Kidney epithelial cell (primary cell): ENCODE measurements at places on chromosomes 7 and 10. TPM values are rescaled to one million over a fixed set of nuclear protein-coding genes. Genes with fewer than 3 reads are reported as not detected.

- DNase-seq = no peak
Observed at GRCh38 chr10:17065273-17065672, 64.3 kb downstream of the CUBN start.

- DNase-seq = no peak
Observed at GRCh38 chr7:26633557-26633956, 230.8 kb downstream of the SKAP2 start.

DNA sequence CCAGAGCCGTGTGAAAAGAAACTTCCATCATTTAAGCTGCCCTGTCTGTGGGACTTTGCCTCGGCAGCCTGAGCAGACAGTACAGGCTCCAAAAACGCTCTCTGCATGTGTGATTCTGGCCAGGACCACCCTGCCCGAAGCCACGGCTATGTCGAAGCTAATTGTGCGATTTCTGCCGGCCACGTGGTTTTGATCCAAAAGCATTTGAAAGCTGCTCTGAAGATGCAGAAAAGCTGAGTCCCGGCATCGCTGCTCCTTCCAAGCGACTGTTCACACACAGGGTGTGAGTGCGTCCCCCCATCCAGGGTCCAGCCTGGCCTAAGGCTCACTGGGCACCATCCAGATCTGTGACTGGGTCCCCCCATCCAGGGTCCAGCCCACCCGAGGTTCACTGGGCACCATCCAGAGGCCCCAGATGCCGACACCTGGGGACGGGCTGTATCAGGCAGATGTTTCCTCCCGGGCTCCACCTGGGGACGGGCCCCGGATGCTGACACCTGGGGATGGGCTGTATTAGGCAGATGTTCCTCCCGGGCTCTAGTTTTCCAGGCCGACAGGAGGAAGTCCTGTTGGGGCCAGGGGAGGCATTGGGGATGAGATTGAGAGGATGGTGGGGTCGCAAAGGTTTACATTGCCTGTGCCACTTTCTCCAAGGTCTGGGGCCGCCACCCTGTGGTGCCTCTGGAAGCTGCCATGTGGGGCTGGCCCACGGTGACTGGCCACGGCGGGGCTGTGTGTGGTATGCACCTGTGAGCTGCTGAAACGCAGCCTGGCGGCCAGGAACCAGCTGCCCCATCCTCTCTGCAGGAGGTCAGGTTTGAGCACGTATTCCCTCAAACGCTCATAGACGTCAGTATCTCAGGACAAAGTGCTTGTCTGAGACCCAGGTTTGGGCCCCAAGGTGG lies 527.4 kb downstream of the DNAJB6 start:
- no peak for DNase-seq

DNA sequence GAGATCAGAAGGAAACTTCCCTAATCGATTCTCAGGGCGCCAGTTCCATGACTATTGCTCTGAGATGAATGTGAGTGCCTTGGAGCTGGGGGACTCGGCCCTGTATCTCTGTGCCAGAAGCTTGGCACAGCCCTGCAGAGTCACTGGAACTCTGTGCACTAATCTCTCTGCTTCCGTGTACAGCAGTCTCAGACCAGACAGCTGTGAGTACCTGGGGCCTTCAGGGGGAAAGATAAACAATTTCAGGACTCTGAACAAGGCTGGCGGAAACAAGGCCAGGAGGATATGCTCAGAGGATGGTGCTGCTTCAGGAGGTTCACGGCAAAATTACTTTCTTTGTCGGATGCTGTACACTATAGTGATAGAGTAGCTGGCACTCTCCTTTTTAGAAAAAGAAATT lies 131.7 kb upstream of the PRSS58 start:
- no peak for DNase-seq

DNA sequence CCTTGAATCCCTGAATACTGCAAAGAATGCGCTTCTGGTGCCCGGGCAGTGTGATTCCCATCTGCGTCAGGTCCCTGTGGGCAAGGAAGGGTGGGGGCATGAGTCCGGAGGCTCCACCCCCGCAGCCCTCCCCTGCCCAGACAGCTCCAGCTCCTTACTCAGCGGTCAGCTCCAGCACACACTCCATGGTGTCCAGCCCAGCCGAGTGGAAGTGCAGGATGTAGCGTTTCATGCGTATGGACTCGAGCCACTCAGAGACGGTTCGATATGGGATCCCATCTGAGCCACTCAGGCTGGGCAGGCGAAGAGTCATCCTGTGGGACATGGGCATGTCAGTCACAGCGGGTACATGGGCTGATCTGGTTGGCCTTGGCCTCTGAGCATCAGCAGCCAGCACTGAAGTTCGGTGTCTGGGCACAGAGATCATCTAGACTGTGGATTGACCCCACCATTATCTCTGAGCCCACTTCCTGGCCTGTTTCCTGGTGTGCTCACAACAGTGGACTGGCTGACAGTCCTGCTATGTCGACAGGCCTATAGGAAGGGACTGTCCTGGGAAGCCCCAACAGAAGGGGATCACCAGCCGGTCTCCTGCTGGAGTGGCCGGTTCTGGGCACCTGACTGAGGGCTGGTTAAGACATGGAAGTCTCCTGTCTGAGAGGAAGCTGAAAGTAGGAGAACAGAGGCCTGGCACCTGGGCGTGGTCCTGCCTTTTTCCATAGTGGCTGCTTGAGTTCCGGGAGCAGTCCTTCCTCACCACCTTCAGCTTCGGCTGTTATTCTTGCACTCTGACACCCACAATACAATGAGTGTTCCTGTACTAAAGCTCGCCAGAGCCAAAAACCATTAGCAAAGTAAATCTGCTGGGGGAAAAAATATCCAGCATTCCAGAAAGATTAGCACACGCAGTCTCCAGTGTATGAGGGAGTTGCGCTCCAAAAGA lies 10.6 kb downstream of the ZYX start:
- DNase-seq = no peak

GRCh38 chr7:136303162-136303561 lies 326.0 kb upstream of the MTPN start:
- no peak for DNase-seq

- DNase-seq = no peak
Observed at GRCh38 chr10:43921881-43922280, 273.2 kb upstream of the ZNF32 start.

DNA sequence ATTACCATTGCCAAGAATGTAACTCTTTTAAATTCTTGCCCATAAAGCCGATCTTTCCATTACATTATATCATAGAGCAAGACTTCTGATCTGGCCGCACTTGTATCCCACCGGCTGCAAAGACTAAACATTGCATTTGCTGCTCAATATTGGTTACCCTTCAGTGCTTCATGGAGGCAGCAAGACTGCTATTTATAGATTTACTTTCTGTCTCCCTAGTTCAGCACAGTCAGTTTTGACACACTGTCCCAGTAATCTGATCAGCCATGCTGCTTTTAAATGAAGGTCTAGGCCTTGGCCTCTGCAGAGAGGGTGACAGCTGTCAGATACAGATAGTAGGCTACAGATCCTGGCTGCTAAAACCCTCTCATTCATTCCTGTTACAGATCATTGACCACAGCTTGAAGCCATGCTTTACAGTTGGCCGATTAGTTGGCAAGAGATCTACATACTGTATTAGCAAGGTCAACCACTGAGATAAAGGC lies 562.6 kb upstream of the GALNT17 start:
- peak; percentile 32 for DNase-seq

DNA sequence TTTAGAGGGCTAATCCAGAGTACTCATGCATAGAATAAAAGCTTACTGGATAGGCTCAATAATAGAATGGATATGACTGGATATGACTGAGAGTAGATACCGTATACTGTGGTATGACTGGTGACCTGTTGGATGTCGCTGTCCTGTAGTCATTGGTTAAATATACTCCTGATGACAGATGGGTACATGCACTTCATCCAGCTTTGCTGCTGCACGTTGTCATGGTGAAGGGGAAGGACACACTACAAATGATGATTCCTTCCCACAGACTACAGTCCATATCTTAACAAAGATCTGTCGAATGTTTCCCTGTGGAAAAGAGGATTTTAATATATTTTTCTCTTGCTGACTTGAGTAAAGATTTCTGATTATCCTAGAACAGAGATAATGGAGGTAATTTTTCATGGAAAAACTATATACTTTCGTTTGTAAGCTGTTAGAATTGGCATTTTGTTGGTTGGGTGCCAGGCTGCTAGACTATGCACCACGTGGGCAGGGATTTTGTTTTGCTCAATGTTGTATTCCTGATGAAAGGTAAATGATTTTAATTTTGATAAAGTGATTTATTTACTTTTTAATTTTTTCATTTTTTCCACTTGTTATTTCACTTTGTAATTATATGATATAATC lies 97.3 kb downstream of the PPP1R9A start:
- DNase-seq = no peak

GRCh38 chr7:103048833-103049232 lies 25.8 kb downstream of the FBXL13 start:
- no peak for DNase-seq

- DNase-seq = no peak
Observed at GRCh38 chr10:85598646-85599045, 767.9 kb downstream of the GRID1 start.

GRCh38 chr10:34624323-34625153 lies 190.6 kb downstream of the PARD3 start:
- no peak for DNase-seq

DNA sequence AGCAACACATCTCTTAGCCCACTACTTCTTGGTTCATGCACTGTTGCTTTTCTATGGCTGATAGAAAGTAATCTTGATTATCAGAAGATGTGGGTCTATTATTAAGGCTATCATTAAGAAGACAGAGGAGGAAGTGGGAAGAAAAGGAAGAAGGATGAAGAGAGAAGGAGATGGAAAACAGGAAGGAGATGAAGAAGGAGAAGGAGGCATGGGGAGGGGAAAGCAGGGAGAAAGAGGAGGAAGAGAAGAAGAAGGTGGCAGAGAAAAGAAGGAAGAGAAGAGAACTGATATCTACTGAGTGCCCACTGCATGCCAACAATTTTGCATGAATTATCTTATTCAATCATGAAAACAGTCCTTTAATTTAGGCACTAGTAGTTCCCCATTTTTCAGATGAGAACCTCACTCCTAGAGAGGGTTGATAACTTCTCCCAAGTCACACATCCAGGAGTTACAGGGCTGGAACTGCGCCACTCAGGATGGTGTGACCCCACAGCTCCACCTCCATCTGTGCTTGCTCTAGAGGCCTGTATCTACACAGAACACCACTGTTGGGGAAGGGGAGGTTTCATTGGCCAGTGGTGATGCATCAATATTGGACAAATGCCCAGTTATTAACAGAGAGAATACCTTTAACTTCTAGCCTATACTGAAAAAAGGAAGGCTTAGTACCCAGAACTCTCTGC lies 147.4 kb downstream of the CXCL12 start:
- DNase-seq = no peak

DNA sequence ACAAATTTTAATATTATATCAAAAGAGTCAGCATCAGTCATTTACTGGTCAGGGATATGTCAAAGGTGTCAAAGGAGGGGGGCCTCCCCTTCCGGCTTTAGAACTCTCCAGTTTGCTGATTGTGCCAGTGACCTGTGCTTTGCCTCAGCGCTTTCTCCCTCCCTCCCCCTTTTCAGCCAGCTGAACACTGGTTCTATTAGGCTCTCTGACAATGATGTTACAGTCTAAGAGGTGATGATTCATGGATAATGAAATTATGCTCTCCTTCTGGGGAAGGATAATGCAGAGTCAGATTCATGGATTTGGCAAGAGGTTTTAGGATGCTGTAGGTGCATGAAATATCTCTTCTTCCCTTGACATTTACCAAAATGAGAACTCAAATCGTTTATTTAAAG lies 6.1 kb downstream of the LRRTM3 start:
- DNase-seq = no peak

- DNase-seq = no peak
Observed at GRCh38 chr10:385571-386300, 250.5 kb downstream of the ZMYND11 start.

DNA sequence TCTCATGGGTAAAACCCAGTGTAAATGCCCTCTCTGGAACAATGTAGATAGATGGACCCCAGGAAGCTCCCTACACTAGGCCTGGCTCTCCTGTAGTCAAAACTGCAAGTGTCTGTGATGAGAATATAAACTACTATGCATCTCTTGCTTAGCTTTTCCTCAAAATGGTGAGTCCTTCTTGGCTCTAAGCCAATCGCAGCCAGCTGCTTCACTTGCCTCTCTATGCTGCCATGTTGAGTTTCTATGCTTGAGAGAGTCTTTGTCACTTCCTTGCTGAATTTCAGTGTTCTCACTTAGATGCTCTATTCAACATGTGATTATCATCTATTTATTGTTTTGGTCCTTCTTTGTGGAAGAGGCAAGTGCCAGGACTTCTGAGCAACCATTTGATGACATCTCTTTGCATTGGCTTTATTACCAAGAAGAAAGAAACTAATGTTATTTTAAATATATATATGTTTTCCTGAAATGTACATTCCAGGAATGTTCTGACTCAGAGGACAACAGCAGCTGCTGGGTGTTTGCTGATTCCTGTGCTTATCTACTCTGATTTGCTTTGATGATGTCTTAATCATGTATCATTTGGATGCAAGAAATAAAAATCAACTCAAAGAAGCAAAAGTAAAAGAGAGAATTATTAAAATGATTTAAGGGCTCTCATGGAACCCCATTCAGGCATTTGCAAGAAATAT lies 16.6 kb downstream of the TAS2R40 start:
- no peak for DNase-seq

DNA sequence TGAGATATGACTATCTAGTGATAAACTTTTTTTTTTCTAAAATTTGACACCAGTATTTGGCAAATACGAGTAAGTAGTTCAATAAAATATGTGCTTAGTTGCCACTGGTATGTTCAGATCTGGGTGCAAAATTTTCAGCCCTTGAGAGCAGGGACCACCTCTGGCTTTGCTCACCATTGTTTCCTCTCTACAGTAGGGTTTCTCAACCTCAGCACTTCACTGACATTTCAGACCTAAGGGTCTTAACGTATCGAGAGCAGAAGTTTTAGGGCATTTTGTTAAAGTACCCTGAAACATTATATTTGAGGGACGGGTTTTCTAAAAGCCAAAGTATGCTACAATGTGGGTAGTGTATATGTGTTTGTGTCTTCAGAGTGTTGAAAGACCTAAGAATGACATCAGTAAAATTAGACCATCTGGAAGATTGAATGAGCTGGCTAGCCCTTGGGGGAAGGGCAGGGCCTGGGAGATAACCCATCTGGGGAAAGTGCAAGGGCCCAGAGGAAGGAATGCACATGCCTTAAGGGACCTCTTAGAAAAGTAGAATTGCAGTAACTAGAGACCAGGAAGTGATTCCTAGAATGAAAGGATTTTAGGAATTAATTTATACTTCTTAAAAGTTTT lies 11.8 kb downstream of the BZW2 start:
- no peak for DNase-seq

Gene CAV2
- 42.4 and 53.5 TPM in 2 replicates for total RNA-seq

Gene USP6NL
- 20.3 and 21.2 TPM in 2 replicates for total RNA-seq

Gene CYP3A7
- not detected in 2 replicates for total RNA-seq

Gene ASAH2B
- total RNA-seq = 3.8 and 11.2 TPM in 2 replicates
